NCI-H524 treated with DMSO at 0.1 percent for 48 hours (cell line): ENCODE measurements at places on chromosomes 4 and X.

GRCh38 chr4:70706044-70706461, 15.7 kb upstream of the RUFY3 start:
- no peak for DNase-seq

DNA sequence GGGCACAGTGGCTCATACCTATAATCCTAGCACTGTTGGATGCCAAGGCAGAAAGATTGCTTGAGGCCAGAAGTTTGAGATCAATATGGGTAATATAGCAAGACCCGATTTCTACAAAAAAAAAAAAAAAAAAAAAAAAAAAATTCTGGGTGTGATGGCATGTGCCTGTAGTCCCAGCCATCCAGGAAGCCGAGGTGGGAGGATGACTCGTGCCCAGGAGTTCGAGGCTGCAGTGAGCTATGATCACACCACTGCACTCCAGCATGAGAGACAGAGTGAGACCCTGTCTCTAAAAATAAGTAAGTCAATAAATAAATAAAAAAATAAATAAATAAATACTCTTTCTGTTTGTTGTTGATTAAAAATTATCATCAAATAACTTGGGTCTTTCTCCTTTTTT, 62.4 kb upstream of the BMPR1B start:
- DNase-seq = no peak

DNA sequence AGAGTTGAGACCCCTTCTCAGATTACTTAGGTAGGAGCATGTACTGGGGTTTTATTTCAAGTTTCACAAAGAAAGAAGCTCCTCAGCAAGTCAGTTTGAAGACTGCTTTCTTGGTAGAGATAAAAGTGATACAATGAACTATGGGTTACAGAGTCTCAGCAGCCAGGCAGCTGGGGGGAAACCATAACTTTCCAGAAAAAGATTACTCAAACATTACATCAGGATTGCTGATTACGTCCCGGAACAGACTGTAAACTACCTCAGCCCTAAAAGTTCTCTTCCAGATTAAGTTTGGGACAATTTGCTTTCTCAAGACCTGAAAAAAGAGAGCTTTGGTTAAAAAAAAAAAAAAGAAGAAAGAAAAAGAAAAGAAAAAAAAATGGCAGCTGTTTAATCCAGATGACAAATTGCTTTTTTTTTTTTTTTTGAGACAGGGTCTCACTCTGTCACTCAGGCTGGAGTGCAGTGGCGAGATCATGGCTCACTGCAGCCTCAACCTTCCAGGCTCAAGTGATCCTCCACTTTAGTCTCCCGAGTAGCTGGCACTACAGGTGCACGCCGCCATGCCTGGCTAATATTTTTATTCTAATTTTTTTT, 16.6 kb downstream of the SAT1 start:
- DNase-seq = no peak

- DNase-seq = no peak
These were observed 333.3 kb downstream of the DCTD start for GRCh38 chr4:182583703-182584415.

GRCh38 chrX:13253223-13253622, 66.6 kb downstream of the ATXN3L start:
- DNase-seq = no peak

DNA sequence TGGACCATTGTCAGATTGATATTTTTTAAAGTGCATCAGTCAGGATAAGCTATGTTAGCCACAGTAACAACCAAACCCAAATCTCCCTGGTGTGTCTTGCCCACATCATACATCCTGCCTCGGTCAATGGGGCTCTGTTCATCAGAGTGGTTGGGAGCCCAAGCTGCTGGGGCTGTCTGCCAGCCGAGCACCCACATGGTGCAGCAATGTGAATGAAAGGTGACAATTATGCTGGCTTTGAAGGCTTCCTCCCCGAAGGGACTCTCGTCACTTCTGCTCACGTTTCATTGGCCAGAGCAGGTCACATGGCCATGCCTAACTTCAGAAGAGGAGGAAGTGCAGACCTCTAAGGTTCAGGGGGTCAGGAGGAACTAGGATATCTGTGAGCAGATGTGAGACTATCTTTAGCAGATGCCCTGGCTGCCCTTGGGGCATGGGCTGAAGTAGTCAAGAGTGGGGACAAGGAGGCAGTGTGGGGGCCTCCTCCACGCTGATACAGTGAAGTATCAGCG, 1.3 kb upstream of the JAKMIP1 start:
- DNase-seq = no peak

GRCh38 chr4:123256901-123257300, 139.7 kb upstream of the SPRY1 start:
- no peak for DNase-seq
